ENCODE measurements at places on chromosomes 11 and 22. TPM values are rescaled to one million over a fixed set of nuclear protein-coding genes. Genes with fewer than 3 reads are reported as not detected.

Gene TRIM49D1
- not detected for total RNA-seq

GRCh38 chr11:113274713-113275582, 39.4 kb upstream of the TTC12 start:
- DNase-seq = no peak

- DNase-seq = no peak
These were observed 7.4 kb downstream of the ZP1 start for GRCh38 chr11:60874421-60875365.

DNA sequence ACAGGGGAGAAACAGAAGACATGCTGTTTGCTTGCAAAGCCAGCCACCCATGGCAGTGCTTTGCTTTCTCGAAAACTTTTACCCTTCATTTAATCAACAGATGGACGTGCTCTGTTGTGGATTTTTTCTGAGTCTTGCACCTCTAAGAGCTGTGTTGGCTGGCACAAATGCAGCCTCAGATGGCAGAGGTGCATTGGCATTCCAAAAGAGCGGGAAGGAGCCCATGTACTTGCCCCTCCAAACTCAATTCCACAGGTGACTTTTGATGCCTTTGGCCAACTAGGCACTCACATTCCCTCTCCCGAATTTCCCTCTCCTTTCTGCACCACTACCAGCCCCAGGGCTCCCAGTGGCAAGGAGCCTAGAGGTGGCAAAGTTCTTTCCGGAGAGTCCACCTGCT, 1.2 kb downstream of the KIRREL3 start:
- DNase-seq = no peak

DNA sequence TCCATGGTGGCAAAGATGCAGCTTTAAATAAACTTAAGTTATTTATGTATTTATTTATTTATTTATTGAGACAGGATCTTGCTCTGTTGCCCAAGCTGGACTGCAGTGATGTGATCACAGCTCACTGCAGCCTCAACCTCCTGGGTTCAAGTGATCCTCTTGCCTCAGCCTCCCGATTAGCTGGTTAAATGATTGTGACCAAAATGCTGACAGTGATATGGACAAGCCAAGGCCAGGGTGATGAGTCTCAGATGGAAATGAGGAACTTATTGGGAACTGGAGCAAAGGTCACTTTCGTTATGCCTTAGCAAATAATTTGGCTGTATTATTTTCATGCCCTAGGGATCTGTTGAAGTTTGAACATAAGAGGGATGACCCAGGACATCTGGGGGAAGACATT, 9.3 kb upstream of the LRP5 start:
- DNase-seq = no peak

DNA sequence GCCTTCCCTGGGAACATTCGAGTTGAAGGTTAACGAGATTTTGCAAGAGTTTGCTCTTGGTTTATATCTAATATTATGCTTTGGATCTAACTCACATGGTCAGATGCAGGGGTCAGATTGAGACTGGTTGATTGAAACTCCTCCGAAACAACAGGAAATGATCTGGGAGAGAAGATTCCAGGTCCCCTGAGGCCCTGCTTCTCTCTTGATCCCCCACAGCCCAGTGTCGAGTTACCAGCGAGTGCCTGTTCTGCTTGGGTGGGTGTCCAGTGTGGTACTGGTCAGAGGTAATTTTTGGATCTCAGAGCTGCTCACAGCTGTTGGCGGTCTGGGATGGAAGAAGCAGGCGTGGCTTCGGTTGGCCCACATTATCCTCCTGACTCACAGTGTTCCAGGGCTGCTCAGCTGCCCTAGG, 9.2 kb downstream of the FBLN1 start:
- DNase-seq = peak; percentile 83

Gene ZDHHC8
- total RNA-seq = 100 TPM

GRCh38 chr22:48803948-48804810, 1023.5 kb downstream of the BRD1 start:
- no peak for DNase-seq

DNA sequence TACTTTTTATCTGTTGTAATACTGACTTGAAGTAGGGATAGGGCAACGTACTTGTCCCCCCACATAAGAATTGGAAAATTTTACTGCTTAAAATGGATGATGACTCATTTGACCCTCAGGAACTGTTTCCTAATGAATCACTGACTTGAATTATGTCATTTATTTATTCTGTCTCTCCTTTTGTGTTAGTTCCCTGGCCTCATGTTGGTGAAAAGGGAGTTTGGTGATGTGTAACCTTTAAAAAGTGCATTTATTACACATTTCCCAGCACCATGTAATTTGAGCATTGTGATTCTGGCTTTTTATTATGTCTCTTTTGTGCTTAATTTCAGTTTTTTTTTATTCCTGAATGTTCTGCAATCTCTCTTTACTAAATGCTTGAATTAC, 20.3 kb upstream of the PGM2L1 start:
- peak; percentile 41 for DNase-seq

Gene RRP8
- total RNA-seq = 22.7 TPM

GRCh38 chr11:57087991-57088390, 93.8 kb upstream of the LRRC55 start:
- no peak for DNase-seq

DNA sequence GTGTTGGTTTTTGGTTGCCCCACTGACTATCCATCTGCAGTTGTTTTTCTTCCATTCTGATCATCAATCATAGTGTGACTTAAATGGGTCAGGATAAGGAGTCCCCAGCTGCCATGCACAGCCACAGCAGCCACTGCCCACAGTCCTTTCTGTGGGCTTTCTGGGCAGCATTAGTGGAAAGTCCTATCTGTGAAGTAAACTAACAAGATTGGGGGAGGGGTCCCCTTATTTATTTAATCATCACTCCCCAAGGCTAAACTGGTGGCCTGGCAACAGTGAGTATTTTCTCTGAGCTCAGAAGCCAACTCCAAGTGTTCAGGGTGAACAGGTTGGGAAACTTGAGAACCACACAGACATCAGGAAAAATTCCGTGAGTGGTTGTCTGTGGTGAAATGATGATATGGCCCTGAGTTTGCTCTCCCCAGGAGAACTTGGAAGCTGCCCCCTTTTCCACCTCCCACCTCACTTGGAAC, 145.0 kb downstream of the CCDC34 start:
- peak; percentile 82 for DNase-seq

Gene C1QTNF5
- 15.0 TPM for total RNA-seq

DNA sequence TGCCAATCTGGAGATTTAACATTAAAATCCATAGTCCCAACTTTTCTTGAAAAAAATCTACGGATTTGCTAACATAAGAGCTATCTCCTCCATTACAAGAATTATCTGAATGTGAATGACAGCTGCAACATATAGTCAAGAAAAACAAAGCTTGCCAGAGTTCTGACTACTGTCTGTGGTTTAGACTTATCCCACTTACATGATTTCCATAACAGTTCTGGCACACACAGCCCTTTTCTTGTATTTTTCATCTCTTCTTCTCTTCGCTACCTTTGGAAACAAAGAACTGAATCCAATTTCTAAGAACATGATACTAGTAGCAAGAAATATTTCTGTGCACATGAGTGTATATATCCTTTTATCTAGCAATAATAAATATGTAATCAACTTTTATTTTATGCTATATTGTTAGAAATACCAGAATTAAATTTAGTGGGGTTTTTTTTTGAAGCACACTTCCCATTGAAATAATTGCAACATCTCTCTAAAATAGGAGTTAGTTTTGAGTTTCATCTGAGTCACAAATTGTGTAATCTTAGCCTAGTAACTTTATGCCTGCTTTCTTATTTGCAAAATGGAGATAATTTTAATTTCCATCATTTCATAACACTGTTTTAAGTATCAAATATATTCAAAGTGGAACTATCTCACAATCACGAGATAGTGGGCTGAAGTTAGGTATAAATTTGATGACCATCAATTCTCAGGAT, 1217.6 kb downstream of the JRKL start:
- no peak for DNase-seq

Gene GAB4
- total RNA-seq = not detected

Gene PHF21B
- total RNA-seq = not detected

Gene RIN1
- 49.9 TPM for total RNA-seq

Gene B4GALNT4
- total RNA-seq = 9.5 TPM

DNA sequence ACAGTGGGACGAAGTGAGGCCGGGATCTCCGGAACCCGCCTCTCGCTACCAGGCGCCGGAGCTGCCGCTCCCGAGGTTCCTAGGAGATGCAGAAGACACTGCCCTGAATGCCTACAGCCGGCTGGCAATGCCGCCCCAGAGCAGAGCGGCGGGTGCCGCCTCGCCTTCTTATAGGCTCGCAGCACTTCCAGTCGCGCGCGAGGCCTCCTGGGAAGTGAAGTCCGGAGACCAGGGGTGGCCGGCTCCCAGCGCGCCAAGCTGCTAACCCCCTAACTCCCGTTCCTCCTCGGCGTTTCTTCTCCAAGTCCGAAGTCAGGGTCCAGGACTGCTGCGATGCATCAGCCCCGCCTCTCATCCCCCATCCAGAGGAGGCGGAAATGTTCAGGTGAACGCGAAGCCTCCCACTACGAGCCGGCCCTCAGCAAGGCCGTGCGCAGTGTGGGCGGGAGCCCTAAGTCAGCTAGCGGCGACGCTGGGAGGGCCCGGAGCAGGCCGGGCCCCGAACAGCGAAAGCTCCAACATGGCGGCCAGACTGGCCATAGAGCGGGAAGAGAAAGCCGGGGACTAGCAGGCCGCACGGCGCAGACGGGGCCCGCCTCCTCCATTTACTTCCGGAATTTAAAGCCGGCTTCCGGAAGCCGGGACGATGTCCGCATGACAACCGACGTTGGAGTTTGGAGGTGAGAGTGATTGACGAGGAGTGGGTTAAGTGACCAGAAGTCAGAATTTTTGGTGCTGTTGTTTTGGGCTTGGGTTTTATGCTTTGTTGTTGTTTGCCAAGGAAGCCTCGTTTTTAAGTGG, at the start of the genes CYB561A3 and TMEM138:
CYB561A3 (minus strand) TSS at position 142 of the 801 bp plus-strand sequence. CDS start 5,169 bp downstream, outside the sequence.
TMEM138 (plus strand) TSS at position 634 of the 801 bp plus-strand sequence. CDS start 2,017 bp downstream, outside the sequence.
- peak; percentile 91 for DNase-seq

Gene AQP11
- total RNA-seq = 1.8 TPM

DNA sequence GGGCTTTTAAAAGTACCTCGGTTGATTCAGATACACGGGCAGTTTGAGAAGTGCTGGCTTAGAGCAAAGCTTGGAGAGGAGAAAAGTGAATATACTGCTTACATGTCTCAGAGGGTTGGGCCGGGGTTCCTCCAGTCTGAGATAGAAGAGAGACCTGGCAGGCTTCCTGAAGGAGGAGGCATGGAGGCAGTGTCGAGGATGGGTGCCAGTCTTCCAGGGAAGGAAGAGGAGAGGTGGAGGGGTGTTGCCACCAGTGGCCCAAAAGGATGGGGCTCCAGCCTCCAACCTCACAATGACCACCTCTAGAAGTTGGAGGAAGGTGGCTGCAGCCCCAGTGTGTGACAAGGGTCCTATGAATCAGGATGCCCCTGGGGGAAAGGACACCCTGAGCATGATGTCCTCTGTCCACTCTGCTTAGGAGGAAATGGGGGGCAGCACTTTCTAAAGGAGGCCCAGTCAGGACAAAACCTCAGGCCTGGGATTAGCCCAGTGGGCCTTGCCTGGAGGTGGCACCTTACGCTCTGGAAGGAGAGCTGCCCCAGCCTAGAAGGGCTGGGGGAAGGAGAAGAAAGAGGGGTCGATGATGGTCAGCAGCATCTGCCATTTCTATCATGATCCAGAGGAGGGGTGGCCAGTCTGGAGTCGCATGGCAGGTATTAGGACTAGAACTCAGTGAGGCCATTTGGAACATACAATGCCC, 65.2 kb downstream of the CD82 start:
- DNase-seq = no peak

DNA sequence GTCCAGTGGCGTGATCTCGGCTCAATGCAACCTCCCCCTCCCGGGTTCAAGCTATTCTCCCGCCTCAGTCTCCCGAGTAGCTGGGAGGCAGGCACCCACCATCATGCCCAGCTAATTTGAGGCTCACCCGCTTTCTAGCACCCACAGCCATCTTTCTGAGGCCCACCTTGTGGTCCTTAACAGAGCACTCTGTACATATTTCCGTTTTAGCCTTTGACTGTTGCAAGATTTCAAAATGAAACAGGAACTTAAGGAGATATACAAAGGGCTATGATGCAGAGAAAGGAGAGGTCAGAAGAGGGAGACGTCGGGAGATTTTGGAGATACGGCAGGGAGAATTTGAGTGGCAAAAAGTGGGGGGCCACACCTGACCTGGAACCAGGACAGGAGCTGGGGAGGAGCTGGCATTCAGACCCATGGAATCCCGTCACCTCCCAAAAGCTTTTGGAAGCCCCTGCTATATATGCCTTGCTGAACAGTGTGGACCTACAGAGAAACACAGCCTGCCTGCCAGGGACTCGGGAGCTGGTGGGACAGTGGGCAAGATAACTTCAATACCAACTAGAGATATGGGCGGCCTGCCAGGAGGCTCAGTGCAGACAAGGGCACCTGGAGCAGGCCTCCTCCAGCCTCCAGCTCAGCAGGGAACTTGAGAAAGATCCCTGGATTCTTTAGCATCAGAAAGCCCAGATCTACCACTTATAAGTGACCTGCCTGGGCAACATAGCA, 8.0 kb upstream of the CLCF1 start:
- DNase-seq = no peak

DNA sequence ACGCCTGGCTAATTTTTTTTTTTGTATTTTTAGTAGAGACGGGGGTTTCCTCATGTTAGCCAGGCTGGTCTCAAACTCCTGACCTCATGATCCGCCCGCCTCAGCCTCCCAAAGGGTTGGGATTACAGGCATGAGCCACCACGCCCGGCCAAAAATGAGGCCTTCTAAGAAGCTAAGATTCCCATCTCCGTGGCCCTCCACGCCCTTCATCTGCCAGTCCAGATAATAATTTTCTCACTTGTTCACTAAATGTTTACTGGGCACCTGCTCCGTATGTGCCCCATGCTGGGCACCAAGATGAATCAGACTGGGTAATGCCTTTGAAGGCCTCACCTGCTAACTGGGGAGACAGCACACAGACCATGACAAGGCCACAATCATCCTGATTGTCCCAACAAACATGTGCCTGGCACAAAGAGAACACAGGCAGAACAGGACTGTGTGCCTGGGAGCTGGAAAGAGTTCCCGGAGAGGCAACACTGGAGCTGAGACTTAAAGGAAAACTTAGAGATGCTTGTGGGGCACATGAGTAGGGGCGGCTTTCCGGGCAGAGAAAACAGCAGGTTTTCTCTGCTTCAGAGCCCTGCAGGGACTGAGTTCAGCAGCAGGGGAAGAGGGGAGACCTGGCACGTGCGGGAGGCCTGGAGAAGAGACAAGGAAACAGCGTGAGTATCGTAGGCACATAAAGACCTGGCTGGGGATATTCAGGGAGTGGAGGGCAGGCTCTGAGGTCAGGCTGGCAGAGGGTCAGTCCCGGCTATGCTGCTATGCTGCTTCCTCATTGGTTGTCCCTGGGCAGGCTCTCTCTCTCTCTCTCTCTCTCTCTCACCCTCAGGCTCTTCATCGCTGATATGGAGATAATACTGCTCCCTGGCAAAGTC, 2.4 kb downstream of the KIAA0930 start:
- no peak for DNase-seq

- DNase-seq = peak; percentile 35
These were observed 16.1 kb downstream of the ALKBH8 start for GRCh38 chr11:107549253-107549953.

Gene SYT8
- total RNA-seq = not detected

- peak; percentile 12 for DNase-seq
These were observed 564.7 kb downstream of the KCNA4 start for GRCh38 chr11:29452146-29452545.

Gene MAPK8IP2
- 0.14 TPM for total RNA-seq

Gene POLR3H
- 57.8 TPM for total RNA-seq
